Sigmoid colon (tissue), 7 donors: ENCODE measurements at places on chromosomes 7 and 10. TPM values are rescaled to one million over a fixed set of nuclear protein-coding genes. Genes with fewer than 3 reads are reported as not detected.

- DNase-seq = peak; percentile 95
- peak overlapping the region; percentile 74 for H3K4me3 ChIP-seq
- peaks cover 22% of the 10 kb centered on the region for H3K4me1 ChIP-seq
- no peaks in the 10 kb centered on the region for H3K36me3 ChIP-seq
- H3K27ac ChIP-seq = peak overlapping the region; percentile 92
These were observed 1.4 kb downstream of the MAGI2 start for GRCh38 chr7:79452032-79452494.

- H3K4me1 ChIP-seq = no peaks in the 10 kb centered on the region
- no peaks in the 10 kb centered on the region for H3K36me3 ChIP-seq
- no peak for DNase-seq
- H3K27me3 ChIP-seq = no peaks in the 10 kb centered on the region
- H3K27ac ChIP-seq = no peak overlapping the region
- H3K4me3 ChIP-seq = no peak overlapping the region
These were observed 46.5 kb upstream of the PTN start for GRCh38 chr7:137390076-137390475.

GRCh38 chr10:28139138-28139537, 140.3 kb upstream of the ODAD2 start:
- H3K36me3 ChIP-seq = no peaks in the 10 kb centered on the region
- H3K27me3 ChIP-seq = no peaks in the 10 kb centered on the region
- DNase-seq = no peak
- no peak overlapping the region for H3K27ac ChIP-seq
- no peaks in the 10 kb centered on the region for H3K4me1 ChIP-seq

GRCh38 chr7:150947241-150947745, 30.8 kb downstream of the KCNH2 start:
- no peak overlapping the region for H3K4me3 ChIP-seq
- DNase-seq = peak; percentile 65
- peaks cover 25% of the 10 kb centered on the region for H3K36me3 ChIP-seq
- H3K27me3 ChIP-seq = no peaks in the 10 kb centered on the region
- peak overlapping the region; percentile 86 for H3K27ac ChIP-seq

DNA sequence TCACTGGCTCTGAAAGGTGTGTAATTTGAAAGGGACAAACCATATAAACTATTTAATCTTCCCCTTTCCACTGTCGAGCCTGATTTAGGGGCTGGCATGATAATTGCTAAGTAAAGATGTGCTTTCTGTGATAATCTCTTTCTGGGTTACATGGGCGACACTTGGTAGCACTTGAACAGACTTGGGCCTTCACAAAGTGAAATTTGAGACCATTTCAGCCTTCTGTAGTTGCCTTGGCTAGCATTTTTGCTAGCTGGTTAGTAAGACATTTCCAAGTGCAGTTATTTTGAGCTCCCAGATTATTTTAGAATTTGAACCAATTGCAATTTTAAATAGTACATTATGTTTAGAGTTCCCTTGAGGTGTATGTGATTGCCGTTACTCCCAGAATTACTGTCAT, 432.7 kb upstream of the GALNT17 start:
- H3K36me3 ChIP-seq = no peaks in the 10 kb centered on the region
- no peak overlapping the region for H3K27ac ChIP-seq
- H3K4me1 ChIP-seq = peaks cover 17% of the 10 kb centered on the region
- no peak overlapping the region for H3K4me3 ChIP-seq

- H3K4me1 ChIP-seq = peaks cover 25% of the 10 kb centered on the region
- no peak overlapping the region for H3K27ac ChIP-seq
- no peak overlapping the region for H3K4me3 ChIP-seq
- no peak for DNase-seq
- H3K27me3 ChIP-seq = no peaks in the 10 kb centered on the region
These were observed 9.2 kb downstream of the AKR1B1 start for GRCh38 chr7:134449680-134450079.

- H3K4me1 ChIP-seq = no peaks in the 10 kb centered on the region
- H3K27ac ChIP-seq = no peak overlapping the region
- DNase-seq = no peak
- no peaks in the 10 kb centered on the region for H3K27me3 ChIP-seq
These were observed 22.0 kb upstream of the FZD1 start for GRCh38 chr7:91242097-91242844.

DNA sequence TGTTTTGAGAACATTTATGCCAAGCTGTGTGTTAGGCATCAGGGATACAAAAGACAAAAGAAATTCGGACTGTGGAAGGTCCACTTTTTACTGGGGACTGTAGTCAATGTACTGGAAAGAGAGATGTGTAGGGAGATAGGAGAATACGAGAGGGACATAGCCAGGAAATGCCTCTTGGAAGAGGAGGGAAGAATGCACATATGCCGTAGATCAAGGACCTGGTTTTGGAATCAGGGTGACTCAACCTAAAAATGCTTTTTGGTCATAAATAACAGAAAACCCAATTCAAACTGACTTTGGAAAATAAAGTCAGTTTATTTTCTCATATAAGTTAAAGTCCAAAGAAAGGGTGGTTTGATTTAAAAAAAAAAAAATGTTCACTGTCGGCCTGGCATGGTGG, 140.3 kb upstream of the TCF7L2 start:
- H3K4me1 ChIP-seq = peaks cover 8% of the 10 kb centered on the region
- no peak overlapping the region for H3K4me3 ChIP-seq
- no peaks in the 10 kb centered on the region for H3K27me3 ChIP-seq
- H3K27ac ChIP-seq = no peak overlapping the region

- H3K4me3 ChIP-seq = no peak overlapping the region
- no peaks in the 10 kb centered on the region for H3K36me3 ChIP-seq
- H3K27ac ChIP-seq = no peak overlapping the region
- H3K27me3 ChIP-seq = no peaks in the 10 kb centered on the region
These were observed 84.8 kb upstream of the EGR2 start for GRCh38 chr10:62900829-62901571.

DNA sequence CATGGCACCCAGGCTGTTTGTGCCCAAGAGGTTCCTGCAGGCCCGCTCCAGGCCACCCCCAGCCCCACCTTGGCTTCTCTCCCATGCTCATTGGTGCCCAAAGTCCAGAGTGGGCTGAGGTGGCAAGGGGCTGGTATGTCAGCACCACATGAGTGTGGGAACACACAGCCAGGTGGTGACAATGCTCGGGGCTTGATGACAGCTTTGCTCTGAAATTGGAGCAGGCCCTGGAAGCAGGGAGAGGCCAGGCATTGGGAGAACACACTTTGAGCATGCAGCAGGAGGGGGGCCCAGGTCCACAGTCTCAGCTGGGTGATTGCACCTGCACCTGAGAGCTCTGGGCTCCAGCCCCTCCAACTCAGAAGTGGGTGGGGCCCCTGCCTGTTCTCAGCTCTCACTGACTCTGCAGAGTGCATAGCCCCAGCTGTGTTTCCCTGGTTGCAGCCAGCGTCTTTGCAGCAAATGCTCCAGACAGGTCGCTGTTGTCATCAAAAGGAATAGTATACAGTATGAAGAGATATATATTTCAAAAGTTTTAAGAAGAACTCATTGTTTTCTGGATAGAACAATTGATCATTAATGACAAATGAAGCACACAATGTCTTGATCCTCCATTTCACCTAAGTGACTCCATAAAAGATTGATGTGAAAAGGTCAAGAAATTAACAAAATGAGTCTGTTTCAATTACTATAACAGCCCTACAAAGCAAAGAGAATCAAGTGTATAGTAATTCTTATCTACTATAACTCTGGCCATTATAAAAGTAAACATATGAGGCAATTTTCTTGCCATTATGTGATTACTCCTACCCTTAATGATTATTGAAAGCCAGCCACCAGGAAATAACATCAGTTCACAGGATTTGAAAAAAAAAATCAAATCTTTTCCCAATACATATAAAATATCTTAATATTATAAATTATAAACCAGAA, 848.1 kb downstream of the PCDH15 start:
- H3K4me1 ChIP-seq = no peaks in the 10 kb centered on the region
- no peaks in the 10 kb centered on the region for H3K27me3 ChIP-seq
- no peak for DNase-seq
- no peak overlapping the region for H3K4me3 ChIP-seq
- H3K27ac ChIP-seq = no peak overlapping the region
- no peaks in the 10 kb centered on the region for H3K36me3 ChIP-seq

GRCh38 chr10:14450041-14450491, 119.3 kb upstream of the FRMD4A start:
- no peaks in the 10 kb centered on the region for H3K27me3 ChIP-seq
- peaks cover 19% of the 10 kb centered on the region for H3K4me1 ChIP-seq
- DNase-seq = no peak
- peak overlapping the region; percentile 40 for H3K27ac ChIP-seq
- H3K4me3 ChIP-seq = no peak overlapping the region
- no peaks in the 10 kb centered on the region for H3K36me3 ChIP-seq

GRCh38 chr7:94252971-94253370, 141.7 kb upstream of the COL1A2 start:
- H3K4me1 ChIP-seq = no peaks in the 10 kb centered on the region
- H3K4me3 ChIP-seq = no peak overlapping the region
- no peak for DNase-seq
- no peaks in the 10 kb centered on the region for H3K27me3 ChIP-seq
- H3K36me3 ChIP-seq = no peaks in the 10 kb centered on the region
- H3K27ac ChIP-seq = no peak overlapping the region

DNA sequence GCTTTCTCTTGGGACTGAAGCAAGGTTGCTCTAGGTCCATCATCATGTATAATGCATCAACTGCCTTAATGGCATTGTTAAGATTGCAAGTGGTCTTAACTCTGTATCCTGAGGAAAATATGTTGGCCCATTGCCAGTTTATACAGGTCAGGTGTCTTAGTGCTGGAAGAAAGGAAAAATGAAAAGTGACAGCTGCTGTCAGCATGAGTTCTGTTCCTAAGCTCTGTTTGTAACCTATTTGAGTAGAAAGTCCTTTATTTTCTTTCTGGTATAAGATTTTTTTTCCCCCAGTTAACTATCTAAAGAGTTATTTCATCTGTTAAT, 127.2 kb downstream of the SRI start:
- H3K4me1 ChIP-seq = peaks cover 6% of the 10 kb centered on the region
- H3K27ac ChIP-seq = no peak overlapping the region
- H3K36me3 ChIP-seq = no peaks in the 10 kb centered on the region
- no peak overlapping the region for H3K4me3 ChIP-seq
- H3K27me3 ChIP-seq = no peaks in the 10 kb centered on the region
- DNase-seq = no peak

- H3K36me3 ChIP-seq = no peaks in the 10 kb centered on the region
- H3K4me1 ChIP-seq = peaks cover 31% of the 10 kb centered on the region
- H3K27me3 ChIP-seq = no peaks in the 10 kb centered on the region
- no peak overlapping the region for H3K4me3 ChIP-seq
- H3K27ac ChIP-seq = no peak overlapping the region
These were observed 38.3 kb downstream of the CAMK1D start for GRCh38 chr10:12387561-12388210.

DNA sequence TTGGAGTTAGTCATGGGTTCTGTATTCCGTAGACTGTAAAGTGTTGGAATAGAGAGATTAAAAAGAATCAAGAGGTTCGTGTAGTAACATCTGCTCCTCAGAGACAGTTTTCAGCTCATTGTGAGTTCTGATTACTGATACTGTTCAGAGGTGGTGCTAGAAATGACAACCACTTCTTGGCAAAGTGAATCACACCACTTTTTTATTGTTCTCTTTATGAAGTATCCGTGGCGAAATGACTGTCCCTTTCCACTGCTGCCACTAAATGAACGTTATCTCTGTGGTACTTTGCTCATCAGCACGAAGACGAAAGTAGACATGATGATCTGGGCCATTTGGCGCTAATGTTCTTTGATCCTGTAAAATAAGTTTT, 860 bp downstream of the RPP30 start:
- H3K4me1 ChIP-seq = peaks cover 16% of the 10 kb centered on the region
- H3K27me3 ChIP-seq = no peaks in the 10 kb centered on the region
- no peak for DNase-seq
- peak overlapping the region; percentile 74 for H3K4me3 ChIP-seq

DNA sequence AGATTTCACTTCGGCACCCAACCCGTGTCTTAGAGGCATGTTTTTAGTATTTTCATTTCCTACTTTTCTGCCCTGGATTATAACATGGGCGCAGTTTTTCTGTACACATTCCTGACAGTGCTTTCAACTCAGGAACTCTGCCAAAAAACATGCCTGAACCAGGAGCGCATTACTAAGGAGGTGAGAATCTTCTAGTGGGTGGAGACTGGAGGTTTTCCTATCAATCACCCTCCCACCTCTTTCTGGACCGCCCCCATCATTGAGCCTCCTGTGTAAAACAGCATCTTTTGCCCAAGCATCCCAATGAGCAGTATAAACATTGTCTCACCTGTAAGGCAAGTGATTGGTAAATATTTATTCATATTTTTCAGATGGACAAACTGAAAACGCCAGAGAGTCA, 53.2 kb downstream of the STK17A start:
- H3K36me3 ChIP-seq = no peaks in the 10 kb centered on the region
- peak overlapping the region; percentile 78 for H3K27ac ChIP-seq
- H3K4me1 ChIP-seq = peaks cover 25% of the 10 kb centered on the region
- no peak for DNase-seq
- no peak overlapping the region for H3K4me3 ChIP-seq

GRCh38 chr7:47192978-47193377, 388.9 kb downstream of the TNS3 start:
- H3K36me3 ChIP-seq = no peaks in the 10 kb centered on the region
- no peak overlapping the region for H3K27ac ChIP-seq
- H3K4me1 ChIP-seq = no peaks in the 10 kb centered on the region
- no peak for DNase-seq
- H3K4me3 ChIP-seq = no peak overlapping the region

DNA sequence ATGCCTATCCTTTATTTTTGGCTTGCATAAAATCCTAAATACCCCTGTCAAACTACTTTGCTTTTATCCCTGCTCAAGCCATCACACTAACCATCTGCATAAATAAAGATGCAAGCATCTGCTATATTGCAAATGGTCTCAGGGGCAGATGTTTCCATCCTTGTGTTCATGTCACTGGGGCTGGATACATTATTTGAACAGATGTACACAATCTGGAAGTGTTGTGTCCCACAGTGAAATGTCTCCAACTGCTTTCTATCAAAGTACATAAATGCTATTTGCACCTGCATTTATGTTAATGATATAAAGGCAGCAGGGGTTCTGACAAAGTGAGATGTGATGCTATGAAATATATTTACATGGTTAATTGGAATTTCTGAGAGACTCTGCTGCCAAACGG, 163.1 kb downstream of the ZNF438 start:
- no peak overlapping the region for H3K4me3 ChIP-seq
- no peak overlapping the region for H3K27ac ChIP-seq
- peaks cover 23% of the 10 kb centered on the region for H3K4me1 ChIP-seq
- H3K36me3 ChIP-seq = no peaks in the 10 kb centered on the region
- no peaks in the 10 kb centered on the region for H3K27me3 ChIP-seq

- no peaks in the 10 kb centered on the region for H3K36me3 ChIP-seq
- peak overlapping the region; percentile 79 for H3K27ac ChIP-seq
- no peaks in the 10 kb centered on the region for H3K4me1 ChIP-seq
- DNase-seq = no peak
These were observed 140.6 kb upstream of the HPS1 start for GRCh38 chr10:98587156-98587837.

SPDYE5 gene
- not detected for total RNA-seq

TUBAL3 gene
- total RNA-seq = not detected

OR6V1 gene
- total RNA-seq = not detected

PRR15 gene
- total RNA-seq = 0.27 TPM

AGBL3 gene
- 3.1 TPM for total RNA-seq

RBM17 gene
- 63.1 TPM for total RNA-seq

TMEM178B gene
- 4.7 TPM for total RNA-seq
